ENCODE measurements at places on chromosomes 13 and 19. TPM values are rescaled to one million over a fixed set of nuclear protein-coding genes. Genes with fewer than 3 reads are reported as not detected.

The PSENEN gene
- 5.7 TPM for total RNA-seq

The SLC5A5 gene
- 2.9 TPM for total RNA-seq

The AXL gene
- total RNA-seq, result 4.9 TPM

The VPS36 gene
- 51.4 TPM for total RNA-seq

The C19orf18 gene
- 0.82 TPM for total RNA-seq

The GNG8 gene
- total RNA-seq, result not detected

The SRRM5 gene
- not detected for total RNA-seq

The TSHZ3 gene
- 22.8 TPM for total RNA-seq

The ADGRE2 gene
- total RNA-seq, result under 0.01 TPM

The WDR62 gene
- total RNA-seq, result 0.82 TPM

The ZNF738 gene
- total RNA-seq, result 33.0 TPM

The SLC1A6 gene
- total RNA-seq, result 54.6 TPM

The ONECUT3 gene
- not detected for total RNA-seq

The PPP1R13L gene
- total RNA-seq, result under 0.01 TPM

The UHRF1 gene
- total RNA-seq, result 6.9 TPM

The DAND5 gene
- under 0.01 TPM for total RNA-seq

The ERICH4 gene
- total RNA-seq, result not detected

The CPB2 gene
- not detected for total RNA-seq

The IGLON5 gene
- 4.1 TPM for total RNA-seq

The WDR87 gene
- total RNA-seq, result not detected

The TEX101 gene
- not detected for total RNA-seq

The EHD2 gene
- 1.2 TPM for total RNA-seq

The ZNF497 gene
- 6.1 TPM for total RNA-seq

The TMEM59L gene
- total RNA-seq, result 34.2 TPM

The SHISA7 gene
- 4.5 TPM for total RNA-seq

The OR10H2 gene
- total RNA-seq, result not detected
